ENCODE measurements at places on chromosomes 6 and 20.

- no peak for DNase-seq
Observed at GRCh38 chr6:125471667-125472066, 169.9 kb upstream of the HDDC2 start.

DNA sequence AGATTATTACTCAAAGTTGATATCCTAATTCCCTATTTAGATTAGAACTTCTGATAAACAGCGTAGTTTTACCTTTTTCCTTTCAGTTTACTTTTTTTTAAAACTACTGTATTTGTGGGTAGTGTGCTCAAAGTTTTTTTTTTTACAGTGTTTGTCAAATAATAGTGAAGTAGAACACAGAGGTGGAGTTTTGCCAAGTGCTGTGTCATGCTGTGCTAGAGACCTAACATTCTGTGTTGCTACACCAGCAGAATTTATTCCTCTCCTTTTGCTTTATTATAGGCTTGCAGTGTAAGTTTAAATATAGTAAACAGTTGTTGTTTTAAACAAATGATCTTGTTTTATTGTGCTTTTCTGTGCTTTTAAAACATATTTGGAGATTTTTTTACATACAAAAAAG is 125.4 kb downstream of the HIVEP1 start:
- no peak for DNase-seq

DNA sequence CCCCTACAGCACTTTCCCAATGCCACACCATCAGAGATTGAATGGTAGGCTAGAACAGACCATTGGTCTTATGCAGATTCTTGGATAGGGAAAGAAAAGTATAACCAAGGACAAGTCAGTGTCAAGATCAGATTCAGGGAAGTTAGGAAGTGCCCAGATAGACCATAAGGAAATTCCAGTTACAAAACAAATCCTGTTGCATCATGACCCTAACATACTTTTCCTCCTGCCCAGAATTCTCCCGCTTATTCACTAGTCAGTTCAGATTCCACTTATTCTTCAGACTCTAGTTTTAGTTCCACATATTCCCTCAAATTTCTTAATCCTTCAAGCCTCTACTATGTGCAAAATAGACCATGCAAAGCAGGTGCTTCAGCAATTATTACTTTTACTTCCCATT is 20.7 kb downstream of the METTL24 start:
- no peak for DNase-seq

DNA sequence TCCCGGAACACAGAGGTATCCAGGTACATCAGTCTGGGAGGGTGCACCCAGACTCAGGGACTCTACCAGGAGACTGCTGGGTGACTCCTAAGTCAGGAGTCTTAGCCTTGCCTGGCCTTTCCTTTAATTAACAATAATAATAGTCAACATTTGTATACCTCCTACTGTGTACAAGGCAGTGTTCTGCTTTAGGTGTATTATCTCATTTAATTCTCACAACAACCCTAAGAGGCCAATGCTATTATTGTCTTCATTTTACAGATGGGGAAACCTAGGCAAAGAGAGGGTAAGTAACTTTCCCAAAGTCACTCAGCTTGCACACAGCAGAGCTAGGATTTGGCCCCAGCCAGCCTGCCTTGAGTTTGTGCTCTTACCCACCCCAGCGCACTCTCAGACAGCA is 39.6 kb downstream of the MRPL14 start:
- no peak for DNase-seq

GRCh38 chr6:112695001-112695400 is 347.9 kb downstream of the RFPL4B start:
- no peak for DNase-seq

GRCh38 chr6:24910331-24910960 is 25.3 kb downstream of the RIPOR2 start:
- DNase-seq: no peak
